Right cardiac atrium (tissue), 5 donors: ENCODE measurements at places on chromosomes 4 and X.

DNA sequence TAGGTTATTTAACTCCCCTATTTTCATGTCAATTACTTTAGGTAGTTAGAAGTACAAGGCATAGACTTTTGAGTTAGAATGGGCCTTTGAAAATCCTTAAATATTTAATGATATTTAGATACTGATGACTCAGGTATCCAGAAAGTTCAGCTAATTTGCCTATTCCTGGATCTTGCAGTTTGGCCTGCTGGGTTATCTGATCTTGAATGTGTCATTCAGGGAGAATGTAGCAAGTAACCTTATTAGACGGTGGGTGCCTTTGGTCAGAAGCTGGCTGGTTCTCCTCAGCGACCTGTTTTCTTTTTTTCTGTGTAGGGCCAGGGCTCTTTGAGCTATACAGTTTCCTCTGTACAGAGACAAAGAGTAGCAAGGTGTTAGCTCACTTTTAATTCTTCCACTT is 42.0 kb downstream of the MTM1 start:
- DNase-seq, result no peak

GRCh38 chrX:48945517-48946348 is 11.7 kb downstream of the OTUD5 start:
- peak; percentile 40 for DNase-seq

GRCh38 chrX:5976332-5976731 is 252.3 kb downstream of the NLGN4X start:
- no peak for DNase-seq

GRCh38 chr4:46385946-46386345 is 4.0 kb downstream of the GABRA2 start:
- no peak for DNase-seq

- DNase-seq, result no peak
These were observed 567.7 kb downstream of the MAGEB5 start for GRCh38 chrX:26783512-26784225.

DNA sequence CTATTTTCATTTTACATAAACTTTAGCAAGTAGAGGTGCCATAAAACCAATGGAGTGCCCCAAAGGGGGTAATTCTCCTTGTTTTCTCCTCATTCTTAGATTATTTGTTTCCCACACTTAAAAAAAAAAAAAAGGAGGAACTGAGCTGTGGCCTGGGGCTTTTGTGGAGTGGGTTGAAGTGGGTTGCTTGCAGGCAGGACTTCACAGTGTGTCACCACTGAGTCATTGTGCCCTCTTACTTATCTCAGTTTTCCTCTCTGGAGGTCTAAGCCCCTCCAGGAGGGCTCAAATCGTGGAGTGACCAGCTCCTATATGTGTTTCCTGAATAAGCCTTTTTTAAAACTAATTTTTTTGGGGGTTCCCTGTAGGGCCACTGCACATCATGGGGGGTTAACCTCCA is 69.0 kb downstream of the SLC16A2 start:
- no peak for DNase-seq

DNA sequence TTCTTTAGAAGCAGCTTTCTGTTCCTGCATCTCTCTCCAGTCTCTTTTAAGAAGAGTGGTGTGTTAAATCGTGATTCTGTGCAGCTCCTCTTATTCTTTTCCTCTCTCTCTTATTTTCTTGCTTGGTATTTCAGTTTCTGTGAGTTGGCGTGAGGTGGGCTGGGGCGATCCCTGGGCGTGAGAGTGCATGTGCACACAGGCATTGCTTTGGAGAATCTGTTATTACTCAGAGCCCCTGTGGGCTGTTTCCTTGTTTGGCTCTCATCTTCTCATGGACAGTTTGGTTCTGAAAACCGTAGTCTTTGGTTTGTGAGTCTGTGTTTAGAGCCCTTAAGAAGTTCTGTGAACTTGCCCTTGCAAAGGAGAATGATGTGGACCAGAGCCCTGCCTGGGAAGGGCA is 97.2 kb upstream of the CLNK start:
- DNase-seq, result no peak

DNA sequence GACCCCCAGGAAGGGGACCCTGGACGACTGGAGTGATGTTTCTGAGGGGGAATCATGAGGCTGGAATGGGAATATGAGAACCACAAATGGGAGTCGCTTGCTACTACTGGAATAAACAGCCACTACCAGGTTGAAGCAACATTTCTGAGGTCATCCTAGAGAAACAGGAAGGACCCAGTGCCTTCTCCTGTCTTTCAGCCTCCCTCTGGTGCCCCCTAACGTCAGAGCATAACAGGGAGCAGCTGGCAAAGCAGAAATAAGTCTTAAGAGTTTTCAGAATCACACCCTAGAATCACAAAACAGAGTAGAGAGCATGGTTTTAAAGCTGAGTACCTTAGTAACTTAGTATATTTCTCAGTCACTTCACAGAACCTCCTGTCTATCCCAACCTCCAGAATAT is 347.8 kb upstream of the PITX2 start:
- DNase-seq, result no peak

DNA sequence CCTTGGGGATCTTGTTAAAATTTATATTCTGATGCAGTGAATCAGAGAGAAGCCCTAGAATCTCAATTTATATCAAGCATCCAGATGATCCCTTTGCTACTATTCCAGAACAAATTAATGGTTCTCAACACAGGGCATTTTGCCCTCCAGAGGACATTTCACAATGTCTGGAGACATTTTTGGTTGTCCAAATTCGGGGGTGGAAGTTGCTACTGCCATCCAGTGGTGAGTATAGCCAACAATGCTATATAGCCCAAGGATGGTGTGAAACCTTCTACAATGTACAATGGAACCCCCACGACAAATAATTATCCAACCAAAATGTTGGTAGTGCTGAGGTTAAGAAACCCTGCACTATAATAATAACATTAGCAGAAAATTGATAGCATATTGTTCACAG is 2440.0 kb downstream of the PCDH7 start:
- DNase-seq, result no peak

GRCh38 chr4:47718696-47719095 is 119.2 kb downstream of the CORIN start:
- DNase-seq, result no peak

DNA sequence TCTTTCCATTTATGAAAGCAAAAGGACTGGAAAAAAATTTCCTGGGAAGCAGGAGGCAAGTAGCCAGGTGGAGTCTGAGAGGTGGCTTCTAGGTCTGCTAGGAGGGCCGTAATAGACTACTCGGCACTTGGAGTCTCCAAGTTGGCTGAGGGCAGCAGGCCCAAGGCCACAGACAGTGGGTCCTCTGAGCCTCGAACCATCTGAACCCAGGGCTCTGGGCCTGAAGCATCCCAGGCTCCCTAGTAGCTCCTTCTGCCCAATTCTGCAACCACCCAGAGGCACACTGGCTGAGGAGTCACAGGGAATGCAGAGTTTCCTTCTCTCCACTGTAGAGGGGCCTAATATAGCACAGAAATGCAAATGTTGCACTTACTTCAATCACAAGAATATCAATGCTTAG is 19.8 kb downstream of the TKTL1 start:
- no peak for DNase-seq

- DNase-seq, result no peak
These were observed 46.7 kb downstream of the C4orf46 start for GRCh38 chr4:158624889-158625478.

DNA sequence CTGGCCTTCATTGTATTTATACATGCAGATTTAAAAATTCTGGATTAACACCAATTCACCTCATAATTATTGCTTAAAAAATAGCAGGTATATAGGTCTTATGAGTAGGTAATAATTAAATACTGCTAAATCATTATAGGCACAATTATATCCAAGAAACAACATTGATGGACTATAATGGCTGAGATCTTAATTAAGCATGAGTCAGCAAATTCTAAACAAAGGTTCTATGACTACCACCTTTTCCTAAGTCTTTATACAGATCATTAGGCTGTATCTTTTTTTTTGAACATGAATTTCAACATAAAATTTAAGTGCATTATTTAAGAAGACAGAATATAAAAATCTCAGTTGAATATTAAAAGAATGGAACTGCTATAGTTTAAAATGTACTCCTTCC is 1678.7 kb upstream of the PCDH10 start:
- no peak for DNase-seq

DNA sequence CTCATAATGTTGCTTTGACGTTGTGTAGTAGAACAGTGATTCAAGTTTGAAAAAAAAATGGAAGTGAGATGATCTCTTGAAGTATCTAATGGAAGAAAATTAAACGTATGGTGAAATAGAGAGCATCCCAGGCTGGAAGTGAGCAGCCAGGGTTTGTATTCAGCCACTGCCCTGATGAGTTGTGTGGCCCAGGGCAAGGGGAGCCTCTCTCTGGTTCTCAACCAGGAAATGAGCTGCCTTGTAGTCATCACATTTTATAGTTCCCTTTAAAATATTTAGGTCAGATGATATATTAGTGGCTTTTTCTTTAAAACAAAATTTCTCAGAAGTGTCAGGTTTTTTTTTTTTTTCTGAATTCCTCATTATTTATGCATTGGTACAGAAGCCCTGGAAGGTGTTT is 150.3 kb downstream of the GPAT3 start:
- no peak for DNase-seq

- DNase-seq, result peak; percentile 60
These were observed 4.5 kb downstream of the PLXNB3 start for GRCh38 chrX:153768311-153769157.

- DNase-seq, result peak; percentile 62
These were observed 119.3 kb downstream of the AFF1 start for GRCh38 chr4:87053802-87054767.

DNA sequence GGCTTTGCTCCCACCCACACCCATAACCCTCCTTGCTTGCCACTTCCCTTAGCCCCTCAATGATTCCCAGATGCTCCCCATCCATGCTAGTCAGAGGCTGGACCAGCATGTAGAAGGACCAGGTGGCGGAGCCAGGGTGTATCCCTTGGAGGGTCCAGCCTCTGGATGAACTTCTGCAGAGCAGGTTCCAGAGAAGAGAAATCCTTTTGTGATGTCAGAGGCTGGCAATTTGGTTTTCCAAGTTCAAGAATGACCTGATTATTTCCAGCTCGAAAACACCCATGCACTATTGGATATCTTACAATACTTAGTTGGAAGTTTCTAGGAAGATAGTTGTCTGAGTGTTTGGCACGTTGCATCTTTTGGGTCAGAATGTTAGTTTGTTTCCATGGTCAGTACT is 168.3 kb upstream of the RPS6KA3 start:
- no peak for DNase-seq

GRCh38 chr4:39464886-39465501 is 6.1 kb downstream of the LIAS start:
- DNase-seq, result no peak

- DNase-seq, result no peak
These were observed 76.5 kb upstream of the SMARCAD1 start for GRCh38 chr4:94131212-94131611.

GRCh38 chr4:178356725-178357124 is 914.5 kb upstream of the AGA start:
- no peak for DNase-seq

DNA sequence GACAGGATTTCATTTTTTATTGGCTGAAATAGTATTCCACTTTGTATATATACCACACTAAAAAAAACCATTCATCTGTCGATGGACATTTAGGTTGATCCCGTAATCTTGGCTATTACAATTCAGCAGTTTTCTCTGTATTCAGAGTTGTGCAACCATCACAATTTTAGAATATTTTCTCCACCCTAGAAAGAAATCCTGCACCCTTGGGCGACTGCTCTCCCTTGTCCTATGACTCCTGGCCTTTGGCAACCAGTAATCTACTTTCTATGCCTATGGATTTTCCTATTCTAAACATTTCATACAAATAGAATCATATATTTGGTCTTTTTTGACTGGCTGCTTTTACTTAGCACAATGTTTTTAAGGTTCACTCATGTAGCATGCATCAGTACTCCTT is 84.7 kb downstream of the NCAPG start:
- DNase-seq, result no peak

GRCh38 chr4:113951263-113951662 is 28.2 kb downstream of the ARSJ start:
- DNase-seq, result peak; percentile 37

DNA sequence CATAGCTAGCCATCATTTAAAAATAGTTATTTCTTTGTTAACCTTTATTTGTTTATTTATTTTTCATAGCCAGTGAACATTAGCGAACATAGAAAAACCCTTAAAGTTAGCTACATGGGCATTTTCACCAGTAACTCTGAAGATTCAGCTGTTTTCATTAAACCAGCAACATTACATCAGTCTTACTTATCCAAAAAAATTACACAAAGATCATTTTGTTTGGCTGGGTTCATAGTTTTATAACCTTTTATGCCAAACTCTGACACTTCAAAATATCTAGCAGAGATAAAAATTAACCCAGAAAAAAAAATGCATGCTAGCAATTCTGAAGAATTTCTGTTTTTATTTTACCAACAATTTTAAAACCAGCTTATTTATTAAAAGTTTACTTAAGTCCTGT is 784.1 kb downstream of the PCDH18 start:
- no peak for DNase-seq

DNA sequence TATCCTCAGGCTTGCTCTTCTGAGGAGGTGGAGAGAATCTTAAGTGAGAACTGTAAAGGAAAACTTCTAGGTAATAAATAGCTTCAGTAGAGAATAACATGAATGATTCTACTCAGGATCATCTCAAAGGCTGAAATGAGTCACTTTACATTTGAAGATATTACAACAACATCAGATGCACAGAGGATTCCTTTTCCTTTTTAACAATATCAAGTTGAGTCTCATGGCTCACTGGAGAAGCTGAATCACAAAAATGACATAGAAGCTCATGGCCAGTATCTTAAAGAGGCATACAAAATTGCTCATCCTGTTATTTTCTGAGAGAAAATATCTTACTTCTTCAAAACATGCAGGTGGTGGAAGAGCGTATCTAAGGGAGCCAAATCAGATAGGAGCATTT is 72.5 kb upstream of the EMCN start:
- DNase-seq, result no peak

GRCh38 chr4:139735381-139736273 is 70.0 kb downstream of the MGST2 start:
- peak; percentile 66 for DNase-seq

DNA sequence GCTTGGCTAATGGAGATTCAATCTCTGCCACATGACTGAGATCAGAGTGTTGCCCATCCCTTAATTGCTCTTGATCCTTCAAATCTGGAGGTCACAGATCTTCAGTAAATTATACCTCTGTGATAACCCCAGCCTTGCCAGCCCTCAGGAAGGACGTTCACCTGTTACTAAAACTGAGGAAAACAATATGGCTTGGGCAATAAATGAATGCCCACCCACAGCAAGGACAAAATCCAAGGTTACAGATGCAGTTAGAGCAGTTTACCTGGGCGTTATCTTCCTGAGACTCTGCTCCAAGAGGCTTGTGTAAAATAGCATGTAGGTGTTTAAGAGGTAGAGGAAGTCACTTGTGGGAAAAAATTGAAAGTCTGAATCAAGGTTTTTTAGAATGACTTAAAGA is 69.3 kb upstream of the MAOA start:
- no peak for DNase-seq

GRCh38 chrX:29466456-29466855 is 748.9 kb upstream of the MAGEB2 start:
- DNase-seq, result no peak

GRCh38 chr4:120830204-120830603 is 92.3 kb downstream of the PRDM5 start:
- peak; percentile 29 for DNase-seq

DNA sequence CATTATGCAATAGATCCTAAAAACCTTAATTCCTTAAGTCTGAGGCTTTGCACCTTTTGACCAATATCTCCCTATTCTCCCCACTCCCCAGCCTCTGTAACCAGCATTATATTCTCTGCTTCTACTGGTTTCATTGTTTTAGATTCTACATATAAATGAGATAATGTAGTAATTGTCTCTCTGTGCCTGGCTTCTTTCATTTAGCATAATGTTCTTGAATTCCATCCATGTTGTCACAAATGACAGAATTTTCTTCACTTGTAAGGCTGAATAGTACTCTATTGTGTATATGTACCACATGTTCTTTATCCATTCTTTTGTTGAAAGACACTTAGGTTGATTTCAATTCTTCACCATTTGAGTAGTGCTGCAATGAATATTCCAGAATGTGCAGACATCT is 66.0 kb downstream of the MAGEC1 start:
- no peak for DNase-seq
